ENCODE measurements at places on chromosomes 7 and 10. TPM values are rescaled to one million over a fixed set of nuclear protein-coding genes. Genes with fewer than 3 reads are reported as not detected.

Gene SKIDA1
- 2.1 TPM for total RNA-seq

Gene HOXA3
- total RNA-seq, result 0.30 TPM

DNA sequence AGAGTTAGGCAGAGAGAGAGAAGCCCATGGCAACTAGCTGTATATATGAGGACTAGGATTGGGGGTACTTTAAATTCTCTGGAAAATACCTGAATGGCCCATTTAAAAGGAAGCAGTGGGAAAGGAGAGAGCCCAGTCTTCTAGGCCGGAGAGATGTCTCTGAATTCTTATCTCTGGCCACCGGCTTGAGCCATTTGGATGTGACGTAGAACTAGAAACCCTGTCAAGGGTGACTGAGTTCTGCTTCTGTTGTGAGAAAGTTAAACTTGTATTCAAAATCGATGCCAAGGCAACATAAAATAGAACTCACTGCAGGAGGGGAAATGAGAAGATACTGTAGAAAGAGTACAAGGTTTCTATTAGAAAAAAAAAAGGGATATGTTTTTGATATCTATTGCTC is 6.3 kb upstream of the GSTK1 start:
- H3K27ac ChIP-seq, result no peak overlapping the region
- no peaks in the 10 kb centered on the region for H3K36me3 ChIP-seq
- H3K27me3 ChIP-seq, result no peaks in the 10 kb centered on the region

Gene HMX3
- total RNA-seq, result not detected

DNA sequence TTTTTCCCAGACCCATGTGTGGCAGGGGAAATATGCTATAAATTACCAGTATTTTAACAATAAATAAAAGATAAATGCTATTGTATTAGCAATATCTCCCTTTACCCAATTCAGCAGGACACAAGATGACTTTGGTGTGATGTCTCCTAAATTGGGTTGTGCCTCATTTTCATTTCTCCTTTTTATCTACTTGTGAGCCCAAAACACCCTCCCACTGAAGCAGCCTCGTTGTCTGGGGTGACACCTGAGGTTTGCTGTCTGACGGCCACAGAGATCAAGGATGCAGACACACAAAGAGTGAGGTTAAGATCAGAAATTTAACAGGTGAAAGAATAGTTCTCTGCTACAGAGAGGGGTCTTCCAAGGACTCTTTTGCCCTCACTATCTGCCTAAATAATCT is 27.1 kb upstream of the CC2D2B start:
- no peak for DNase-seq
- H3K27ac ChIP-seq, result no peak overlapping the region
- H3K4me1 ChIP-seq, result no peaks in the 10 kb centered on the region
- H3K4me3 ChIP-seq, result no peak overlapping the region
- H3K27me3 ChIP-seq, result no peaks in the 10 kb centered on the region
- H3K36me3 ChIP-seq, result no peaks in the 10 kb centered on the region
